ELF-1 (cell line): ENCODE measurements at places on chromosomes 5 and 9.

DNA sequence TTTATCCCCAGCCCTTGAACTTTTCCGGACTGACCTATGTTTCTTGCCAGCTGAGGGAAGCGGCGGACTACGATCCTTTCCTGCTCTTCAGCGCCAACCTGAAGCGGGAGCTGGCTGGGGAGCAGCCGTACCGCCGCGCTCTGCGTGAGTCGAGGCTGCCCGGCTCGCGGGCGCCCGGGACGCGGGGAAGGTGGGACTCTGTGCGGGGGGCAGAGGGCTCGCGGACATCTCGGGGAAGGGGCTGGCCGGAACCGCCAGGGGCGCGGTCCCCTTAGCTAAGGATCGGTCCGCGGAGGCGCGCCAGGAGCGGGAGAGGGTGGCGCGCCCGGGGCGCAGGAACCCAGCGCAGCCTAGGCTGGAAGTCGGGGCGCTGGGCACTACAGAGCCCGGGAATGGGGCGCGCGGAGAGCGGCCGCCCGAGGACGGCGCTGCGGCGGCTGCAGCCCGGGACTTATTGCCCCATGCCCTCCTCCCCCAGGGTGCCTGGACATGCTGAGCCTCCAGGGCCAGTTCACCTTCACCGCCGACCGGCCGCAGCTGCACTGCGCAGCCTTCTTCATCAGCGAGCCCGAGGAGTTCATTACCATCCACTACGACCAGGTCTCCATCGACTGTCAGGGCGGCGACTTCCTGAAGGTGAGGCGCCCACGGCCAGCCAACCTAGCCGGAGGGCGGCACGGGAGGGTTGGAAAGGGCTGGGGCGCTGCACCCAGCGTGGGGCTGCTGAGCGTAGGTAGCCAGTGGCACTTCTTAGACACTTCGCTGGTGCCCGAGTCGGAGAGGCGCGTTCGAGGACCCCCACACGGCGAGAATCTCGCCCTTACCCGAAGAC is 922 bp downstream of the CRHBP start:
- DNase-seq = peak; percentile 51

GRCh38 chr9:122376796-122377195 is 6.0 kb downstream of the PTGS1 start:
- no peak for DNase-seq

- DNase-seq = no peak
Observed at GRCh38 chr5:145557345-145557744, 277.8 kb downstream of the PRELID2 start.

- DNase-seq = no peak
Observed at GRCh38 chr5:111741278-111741677, 15.7 kb downstream of the NREP start.

DNA sequence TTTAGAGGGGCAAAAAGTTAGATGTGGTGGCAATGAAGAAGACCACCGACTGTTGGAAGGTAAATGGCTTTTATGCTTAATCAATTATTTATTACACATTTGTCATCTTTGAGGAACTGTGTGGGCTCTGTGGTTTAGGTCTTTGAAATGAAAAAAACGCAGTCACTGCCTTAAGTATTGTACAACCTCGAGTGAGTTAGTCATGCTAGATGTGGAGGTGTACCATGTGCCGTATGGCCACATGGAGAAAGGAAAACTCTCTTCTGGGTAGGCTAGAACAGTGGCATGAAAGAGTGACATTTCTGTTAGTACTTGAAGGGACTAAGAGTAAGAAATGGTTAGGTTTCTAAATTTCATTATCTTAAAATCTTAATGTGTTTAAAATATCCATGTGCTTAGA is 166.1 kb downstream of the HACD4 start:
- no peak for DNase-seq

DNA sequence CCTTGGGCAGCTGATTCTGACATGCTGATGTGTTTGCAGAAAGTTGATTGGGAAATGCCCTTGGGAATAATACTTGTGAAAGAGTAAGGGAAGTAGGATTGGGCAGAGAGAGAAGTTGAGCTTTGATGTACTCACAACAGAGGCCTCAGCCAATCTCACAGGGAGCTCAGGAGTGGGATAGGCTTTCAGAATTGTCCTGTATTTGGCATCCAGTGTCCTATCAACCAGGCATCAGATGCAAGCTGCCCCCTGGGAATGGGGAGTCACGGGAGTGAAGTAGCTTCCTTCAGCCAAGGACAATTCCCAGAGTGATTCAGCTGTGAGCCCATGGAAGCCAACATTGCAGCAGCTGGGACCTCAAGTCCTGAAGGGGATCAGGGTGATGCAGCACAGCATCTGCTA is 39.6 kb downstream of the DMAC1 start:
- DNase-seq = no peak
